Karpas-422 (cell line): ENCODE measurements at places on chromosomes 11 and 22.

DNA sequence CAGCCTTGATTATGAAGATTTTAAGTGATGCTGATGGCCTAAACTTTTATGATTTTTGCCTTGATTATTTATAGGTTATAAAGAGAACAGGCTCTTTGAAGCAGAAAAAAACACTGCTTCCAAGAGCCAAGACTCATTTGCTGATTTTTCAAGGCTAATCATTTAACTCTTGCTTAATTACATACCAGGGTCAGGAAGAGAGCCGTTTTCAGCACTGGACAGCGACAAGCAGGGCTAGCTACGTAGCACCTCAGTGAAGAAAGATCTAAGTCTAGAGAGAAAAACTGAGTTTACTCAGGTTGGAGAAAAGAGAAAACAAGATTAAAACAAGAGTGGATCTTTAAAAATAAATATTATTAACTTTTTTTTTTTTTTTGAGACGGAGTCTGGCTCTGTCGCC lies 615.4 kb upstream of the B3GAT1 start:
- DNase-seq = peak; percentile 66

GRCh38 chr11:83073884-83074283 lies 2.2 kb upstream of the RAB30 start:
- DNase-seq = no peak

GRCh38 chr11:11937957-11938356 lies 70.5 kb downstream of the DKK3 start:
- no peak for DNase-seq

DNA sequence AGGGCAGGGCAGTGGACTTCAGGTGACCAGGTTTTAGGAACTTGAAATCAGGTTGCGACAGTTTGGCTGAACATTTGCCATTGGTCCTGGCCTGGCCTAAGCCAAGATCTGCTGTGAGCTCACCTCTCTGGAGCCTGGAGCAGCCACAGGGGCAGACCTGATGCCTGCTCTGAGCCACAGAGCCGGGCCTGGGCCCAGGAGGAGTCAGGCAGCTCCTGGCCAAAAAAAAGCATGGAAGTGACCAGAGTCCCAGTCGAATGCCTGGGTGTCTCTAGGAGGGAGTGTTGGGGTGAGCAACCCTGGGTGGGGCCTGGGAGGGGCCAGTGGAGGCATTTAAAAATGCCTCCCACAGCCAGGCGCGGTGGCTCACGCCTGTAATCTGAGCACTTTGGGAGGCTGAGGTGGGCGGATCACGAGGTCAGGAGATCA lies 6.0 kb upstream of the OMP start:
- no peak for DNase-seq

GRCh38 chr11:94000659-94001058 lies 20.5 kb upstream of the HEPHL1 start:
- no peak for DNase-seq

GRCh38 chr11:95341221-95341620 lies 110.2 kb upstream of the SESN3 start:
- no peak for DNase-seq

DNA sequence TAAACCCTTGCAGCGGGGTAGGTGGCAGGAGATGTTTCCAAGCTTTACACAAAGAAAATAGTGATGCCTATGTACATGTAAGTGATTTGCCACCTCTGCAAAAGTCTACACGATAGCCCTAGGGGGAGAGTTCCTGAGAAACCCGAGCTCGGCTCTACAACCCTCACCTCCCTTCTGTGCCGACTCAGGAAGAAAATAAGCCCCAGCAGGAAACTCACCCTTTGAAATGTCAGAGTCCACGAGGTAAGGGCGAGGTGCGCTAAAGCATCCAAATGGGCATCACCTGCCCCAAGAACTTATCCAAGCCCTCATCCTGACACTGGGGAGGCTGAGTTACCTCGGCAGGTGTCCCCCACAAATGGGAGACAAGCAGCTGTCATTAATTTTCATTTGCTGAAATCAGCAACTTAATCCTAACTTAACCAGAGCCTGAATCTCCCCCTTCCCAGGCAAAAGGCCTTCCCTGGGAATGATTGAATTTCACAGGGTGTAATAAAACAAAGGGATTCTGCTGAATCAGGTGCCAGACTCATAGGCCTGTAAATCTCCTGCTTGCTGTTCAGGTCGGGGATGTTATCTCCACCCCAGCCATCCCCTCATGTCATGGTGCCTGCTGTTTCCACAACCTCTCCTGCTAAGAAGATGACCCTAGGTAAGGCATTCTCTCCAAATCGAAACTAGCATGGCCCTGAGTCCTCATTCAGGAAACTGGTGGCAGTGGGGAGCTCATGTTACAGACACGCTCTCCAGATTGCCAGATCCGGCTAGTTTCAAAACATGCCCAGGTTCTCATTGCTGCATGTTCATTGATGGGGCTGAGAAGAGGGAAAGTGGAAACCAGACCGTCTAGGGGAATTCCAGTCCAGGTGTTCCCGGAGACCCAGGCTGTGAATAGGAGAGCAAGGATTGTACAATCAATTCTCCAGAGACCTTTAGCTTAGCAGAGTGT lies 105.3 kb upstream of the KIRREL3 start:
- no peak for DNase-seq

DNA sequence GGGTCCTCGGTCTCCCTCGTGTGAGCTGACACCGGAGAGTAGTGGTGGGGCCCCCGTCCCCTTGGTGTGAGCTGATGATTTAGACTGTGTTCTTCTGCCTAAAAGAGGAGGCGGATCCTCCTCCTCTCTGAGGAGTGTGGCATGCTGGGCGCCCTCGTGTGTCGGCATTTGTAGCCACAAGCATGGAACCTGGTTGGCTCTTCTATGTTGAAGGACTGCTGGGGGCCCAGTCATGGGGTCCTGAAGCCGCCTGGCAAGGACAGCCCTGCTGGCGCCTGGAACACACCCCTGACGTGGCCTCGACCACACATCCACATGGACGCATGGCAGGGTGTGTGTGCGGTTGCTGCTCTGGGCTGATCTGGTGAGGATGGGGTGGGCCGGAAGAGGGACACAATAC lies 50.2 kb downstream of the AP2A2 start:
- DNase-seq = peak; percentile 71

GRCh38 chr11:57585301-57585700 lies 12.2 kb upstream of the SERPING1 start:
- DNase-seq = no peak

GRCh38 chr11:34311126-34311525 lies 46.7 kb downstream of the ABTB2 start:
- no peak for DNase-seq
